ENCODE measurements at places on chromosomes 16 and 17.
A peak's percentile ranks its signal among the peaks of the same experiment; 100 is the strongest.

GRCh38 chr17:57874434-57875289 lies 24.8 kb upstream of the MRPS23 start:
- DNase-seq = no peak

GRCh38 chr17:75980188-75981018 lies 1.4 kb downstream of the TEN1 start:
- no peak for DNase-seq

- peak; percentile 81 for DNase-seq
These were observed 14.7 kb downstream of the KCTD19 start for GRCh38 chr16:67311607-67312488.

DNA sequence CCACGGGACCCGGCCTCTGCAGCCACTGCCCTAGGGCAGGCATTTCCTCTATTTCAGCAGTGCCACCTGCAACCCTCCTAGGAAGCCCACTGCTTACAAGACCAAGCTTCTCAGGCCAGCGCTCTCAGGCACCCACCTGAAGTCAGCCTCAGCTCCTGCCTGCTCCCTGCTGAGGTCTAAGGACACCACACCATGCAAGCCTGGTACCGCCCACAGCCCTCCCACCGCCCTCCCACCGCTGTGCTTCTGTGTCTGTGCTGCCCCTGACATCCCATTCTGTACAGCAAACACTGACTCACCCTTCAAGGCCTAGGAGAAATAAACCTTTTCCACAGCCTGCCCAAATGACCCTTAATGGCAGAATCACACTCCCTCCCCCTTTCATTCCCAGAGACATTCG lies 6.3 kb downstream of the CLUH start:
- peak; percentile 35 for DNase-seq

- no peak for DNase-seq
These were observed 1.7 kb downstream of the CMTM3 start for GRCh38 chr16:66605979-66606751.
